Activated T-cell treated with anti-CD3 and anti-CD28 coated beads, Interleukin-2, amount 50 U/mL, for 4 hours (primary cell): ENCODE measurements at places on chromosomes 3 and 15.
A peak's percentile ranks its signal among the peaks of the same experiment; 100 is the strongest.

DNA sequence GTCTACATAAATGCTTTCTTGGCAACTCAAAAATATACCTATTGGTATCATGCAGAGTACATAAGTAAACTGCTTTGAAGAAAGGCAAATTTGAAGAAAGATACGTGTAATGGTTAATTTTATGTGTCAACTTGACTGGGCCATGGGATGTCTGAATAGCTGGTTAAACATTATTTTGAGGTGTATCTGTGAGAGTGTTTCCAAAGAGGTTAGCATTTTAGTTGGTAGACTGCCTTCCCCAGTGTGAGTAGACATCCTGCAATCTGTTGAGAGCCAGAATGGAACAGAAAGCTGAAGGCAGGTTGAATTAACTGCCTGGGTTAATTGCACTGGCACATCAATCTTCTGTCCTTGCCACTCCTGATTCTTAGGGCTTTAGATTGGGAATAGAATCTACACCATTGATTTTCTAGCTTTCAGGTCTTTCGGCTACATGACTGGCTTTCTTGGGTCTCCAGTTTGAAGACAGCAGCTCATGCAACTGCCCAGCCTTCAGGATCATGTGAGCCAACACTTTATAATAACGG lies 98.3 kb downstream of the CMSS1 start:
- no peak for DNase-seq

DNA sequence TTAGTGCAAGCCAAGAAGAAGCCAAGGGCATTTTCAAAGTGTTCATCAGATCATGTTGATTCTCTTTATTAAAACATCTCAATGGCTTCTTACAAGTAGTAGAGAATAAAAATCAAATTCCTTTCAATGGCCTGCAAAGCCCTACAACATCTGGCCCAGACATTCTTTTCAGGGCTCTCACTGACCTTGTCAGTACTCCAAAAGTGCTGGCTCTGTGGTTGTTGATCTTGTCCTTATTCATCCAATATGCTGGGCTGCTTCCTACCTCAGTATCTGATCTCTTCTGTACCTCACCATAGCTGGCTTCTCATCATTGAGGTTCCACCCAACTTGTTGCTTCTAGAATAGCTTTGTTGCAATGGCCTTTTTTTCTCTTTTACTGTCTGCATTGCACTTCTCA lies 74.0 kb upstream of the SAMMSON start:
- no peak for DNase-seq

DNA sequence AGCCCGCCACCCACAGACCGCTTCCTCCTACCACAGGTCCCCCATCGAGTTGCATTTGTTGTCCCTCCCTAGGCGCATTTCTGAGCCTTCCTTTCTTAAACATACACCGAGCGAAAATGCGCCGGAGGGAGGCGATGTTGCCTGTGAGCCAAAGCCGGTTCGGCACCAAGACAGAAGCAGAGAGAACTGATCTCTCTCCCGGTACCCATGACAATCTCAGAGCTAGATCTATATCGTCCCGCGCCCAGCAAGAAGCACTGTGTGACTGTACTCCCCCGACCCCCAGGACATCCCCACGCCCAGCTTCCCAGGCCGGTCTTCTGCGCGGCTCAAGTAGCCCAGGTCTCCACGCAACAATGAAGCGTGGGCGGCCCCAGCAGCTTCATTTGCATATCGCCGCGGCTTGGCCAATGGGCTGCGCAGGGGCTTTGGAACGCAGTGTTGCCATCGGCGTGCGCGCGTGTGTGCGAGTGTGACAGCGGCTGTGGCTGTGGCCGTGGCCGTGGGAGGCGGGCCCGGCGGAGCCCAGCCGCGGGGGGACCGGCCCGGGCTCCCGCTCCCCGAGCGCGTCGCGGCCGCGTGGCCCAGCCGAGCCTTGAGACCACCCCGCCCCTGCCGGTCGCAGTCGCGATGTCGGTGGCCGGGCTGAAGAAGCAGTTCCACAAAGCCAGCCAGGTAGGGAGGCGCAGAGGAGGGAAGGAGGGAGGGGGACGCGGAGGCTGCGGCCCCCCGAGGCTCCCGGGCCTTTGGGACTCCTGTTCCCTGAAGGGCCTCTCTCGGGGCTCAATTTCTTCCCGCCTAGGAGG lies at the start of gene SH3GL3:
SH3GL3 (plus strand) TSS at position 438 of the 806 bp plus-strand sequence; CDS start at position 631, 193 bp downstream.
- peak; percentile 10 for DNase-seq

DNA sequence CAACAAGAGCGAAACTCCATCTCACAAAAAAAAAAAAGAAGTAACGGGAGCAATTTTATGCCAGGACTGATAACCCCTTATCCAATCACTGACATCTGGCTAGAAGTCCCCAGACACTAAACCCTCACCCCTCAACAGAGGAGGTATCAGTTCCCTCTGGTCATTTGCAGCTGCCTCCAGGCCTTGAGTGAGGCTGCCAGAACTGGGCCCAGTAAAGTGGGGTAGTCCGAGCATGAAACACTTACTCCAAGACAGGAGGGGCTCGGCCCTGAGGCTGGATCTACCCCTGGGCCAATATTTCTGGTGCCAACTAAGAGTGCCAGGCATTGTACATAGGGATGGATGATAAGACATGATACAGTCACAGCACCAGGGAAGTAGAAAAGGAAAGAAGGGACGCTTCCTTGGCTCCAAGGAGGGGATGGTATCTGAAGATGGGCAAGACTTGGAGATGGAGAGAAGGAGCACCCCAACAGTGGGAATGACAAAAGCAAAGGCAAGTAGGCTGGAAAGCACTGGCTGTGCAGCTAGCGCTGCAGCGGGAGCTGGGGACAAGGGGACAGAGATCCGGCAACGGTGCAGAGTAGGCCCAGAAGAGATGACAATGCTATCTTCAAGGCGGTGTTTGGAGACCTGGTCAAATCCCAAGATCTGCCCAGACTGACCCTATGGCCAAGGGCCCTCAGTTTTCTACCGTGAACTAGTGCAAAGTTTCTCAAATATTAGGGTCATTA lies 2.2 kb downstream of the XXYLT1 start:
- no peak for DNase-seq

DNA sequence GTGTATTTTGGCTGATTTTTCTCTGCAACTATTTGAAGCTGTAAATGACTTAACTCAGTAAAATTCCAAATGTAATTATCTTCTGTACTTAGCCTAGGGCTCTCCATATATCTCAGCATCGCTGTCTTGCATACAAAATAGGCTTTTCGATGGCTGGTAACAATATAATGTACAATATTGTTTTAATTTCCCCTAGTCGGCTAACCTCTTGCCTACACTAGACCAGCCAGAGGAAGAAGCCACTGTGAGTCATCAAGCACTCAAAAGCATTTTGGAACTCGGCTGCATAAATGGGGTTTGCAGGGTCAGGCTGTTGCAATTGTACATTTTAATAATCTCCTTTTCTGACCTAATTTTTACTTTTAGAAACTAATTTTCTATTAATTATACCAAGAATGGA lies 583.8 kb downstream of the FOXP1 start:
- DNase-seq = no peak

DNA sequence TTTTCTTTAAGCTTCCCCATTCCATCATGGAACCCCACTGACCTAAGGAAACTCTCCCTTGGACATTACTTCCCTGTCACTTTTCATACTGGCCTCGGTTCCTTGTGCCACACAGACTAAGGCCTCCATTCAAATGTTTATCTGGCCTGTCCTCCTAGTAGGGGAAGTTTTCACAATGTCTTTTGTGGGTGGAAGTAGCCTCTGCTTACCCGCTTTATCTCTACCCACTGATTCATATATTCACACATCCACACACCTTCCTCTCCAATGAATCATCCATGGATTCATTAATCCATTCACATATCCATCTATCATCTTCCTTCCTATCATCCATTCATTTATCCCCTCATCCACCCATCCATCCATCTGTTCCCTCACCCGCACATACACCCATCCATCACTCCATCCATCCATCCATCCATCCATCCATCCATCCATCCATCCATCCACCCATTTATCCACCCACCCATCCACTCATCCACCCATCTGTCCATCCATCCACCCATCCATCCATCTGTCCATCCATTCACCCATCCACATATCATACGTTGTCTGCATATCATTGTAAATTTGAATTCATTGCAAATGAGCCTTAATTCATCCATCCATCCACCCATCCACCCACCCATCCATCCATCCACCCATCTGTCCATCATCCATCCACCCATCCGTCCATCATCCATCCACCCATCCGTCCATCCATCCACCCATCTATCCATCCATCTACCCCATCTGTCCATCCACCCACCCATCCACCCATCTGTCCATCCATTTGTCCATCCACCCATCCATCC lies 49.1 kb downstream of the IQSEC1 start:
- no peak for DNase-seq

DNA sequence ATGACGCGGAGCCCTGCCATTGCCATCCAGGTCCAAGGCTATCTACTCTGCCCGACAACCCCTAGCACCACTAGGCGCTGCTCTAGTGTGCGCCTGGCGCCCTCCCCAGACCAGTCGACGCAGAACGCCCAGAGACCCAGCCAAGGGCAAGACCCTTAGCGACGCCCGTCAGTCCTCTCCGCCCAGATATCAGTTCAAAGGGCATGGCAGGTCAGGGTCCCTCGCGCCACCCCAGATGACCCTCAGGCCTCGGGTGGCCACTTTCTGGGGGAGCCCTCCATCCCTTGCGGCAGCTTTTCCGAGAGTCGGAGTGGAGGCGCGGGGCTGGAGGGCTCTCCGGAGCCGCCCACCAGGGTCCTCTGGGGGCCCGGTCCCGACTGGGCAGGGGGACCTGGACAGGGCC lies 371 bp upstream of the CLSTN2 start:
- no peak for DNase-seq

DNA sequence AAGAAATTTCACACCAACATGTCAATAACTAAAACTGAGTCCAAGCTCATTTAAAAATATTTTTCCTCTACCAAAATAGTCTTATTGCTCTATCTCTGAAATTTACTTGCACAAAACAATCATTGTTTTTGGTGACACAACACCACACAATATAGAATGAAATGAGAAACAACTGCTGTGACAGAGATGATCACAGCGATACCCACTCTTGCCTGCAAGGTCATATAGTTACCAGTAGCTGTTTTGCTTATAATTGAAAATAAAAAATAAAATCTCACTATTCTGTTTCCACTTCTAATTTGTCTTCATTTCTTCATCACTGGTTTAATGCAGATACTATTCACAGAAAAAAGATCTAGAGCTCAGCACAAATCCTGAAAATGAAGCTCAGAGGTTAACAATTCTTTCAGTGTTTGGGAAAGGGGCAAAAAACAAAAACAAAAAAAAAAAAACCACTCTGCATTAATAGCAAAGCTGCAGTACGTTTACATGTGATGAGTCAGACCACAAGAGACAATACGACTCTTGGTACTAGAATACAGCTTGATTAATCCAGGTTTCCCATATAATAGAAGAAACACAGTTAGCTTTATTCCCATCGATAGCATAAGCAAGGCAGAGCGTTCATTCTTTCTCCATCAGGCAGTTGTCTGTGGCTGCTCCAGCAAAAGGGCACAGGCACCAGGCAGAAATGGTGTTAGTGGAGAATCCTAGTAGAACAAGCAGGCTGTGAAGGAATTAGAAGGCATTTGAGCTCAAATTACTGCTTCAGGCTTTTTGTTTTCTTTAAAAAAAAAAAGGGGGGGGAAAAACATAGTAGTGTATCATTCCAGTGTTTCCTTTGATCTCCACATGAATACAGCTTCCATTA lies 773 bp downstream of the ANKRD28 start:
- DNase-seq = no peak

DNA sequence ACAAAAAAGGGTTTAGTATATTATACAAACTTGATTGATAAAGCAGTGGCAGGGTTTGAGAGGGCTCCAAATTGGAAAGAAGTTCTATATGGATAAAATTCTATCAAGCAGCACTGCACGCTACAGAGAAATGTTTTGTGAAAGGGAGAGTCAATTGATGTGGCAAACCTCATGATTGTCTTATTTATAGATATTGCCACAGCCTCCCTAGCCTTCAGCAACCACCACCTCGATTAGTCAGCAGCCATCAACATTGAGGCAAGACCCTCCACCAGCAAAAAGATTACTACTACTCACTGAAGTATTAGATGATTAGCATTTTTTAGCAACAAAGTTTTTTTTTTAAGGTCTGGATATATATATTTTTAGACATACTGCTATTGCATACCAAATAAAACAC lies 296.7 kb downstream of the CHST2 start:
- no peak for DNase-seq

DNA sequence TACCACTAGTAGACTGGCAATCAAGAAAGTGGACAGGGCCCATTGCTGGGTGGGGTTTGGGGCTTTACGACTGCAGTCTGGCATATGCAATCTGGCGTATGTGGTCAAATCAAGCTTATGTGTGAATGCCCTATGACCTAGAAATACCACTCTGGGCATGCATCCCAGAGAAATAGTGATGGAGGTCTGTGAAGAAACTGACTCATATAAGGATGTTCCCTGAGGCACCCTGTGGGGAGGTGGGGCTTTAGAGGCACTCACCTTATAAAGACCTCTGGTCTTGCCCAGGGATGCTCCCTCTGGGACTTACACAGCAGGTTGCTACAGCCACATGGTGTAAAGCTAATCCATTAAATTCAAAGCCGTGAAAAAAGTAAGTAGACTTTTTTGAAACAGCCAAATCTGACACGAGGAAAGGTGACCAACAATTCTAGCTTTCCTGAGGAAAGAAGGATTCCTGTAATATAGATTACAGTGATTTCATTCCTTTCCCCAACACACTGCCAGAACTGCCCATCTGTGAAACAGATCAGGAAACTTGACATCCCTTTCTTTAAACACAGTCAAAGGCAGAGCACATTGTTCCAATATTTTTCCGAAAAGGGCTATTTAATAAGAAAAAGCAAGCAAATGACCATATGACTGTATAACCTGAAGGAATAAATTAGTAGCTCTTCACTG lies 13.6 kb downstream of the RARRES1 start:
- no peak for DNase-seq

DNA sequence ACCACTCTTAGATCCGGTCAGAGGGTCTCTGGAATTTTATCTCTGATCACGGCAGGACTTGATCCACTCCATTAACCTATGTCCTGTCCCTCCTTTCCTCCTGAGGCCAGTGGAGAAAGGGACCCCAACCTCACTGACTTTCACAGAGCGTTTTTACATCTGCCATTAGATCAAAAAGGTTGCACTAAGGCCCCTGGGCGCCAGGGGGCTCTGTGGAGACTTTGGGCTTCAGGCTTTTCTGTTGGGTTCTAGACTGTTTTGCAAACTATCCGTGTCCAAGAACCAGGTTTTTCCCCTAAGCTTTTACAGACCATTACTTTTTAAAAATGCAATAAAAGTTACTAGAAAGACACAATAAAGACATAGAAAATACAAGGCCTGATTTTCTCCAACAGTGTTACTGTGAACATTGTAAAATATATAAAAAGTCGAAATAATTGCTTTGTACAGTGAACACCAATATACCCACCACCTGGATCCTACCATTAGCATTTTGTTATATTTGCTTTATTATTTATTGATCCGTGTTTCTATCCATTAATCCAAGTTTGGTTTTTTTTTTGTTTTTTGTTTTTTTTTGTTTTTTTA lies 159.7 kb downstream of the POLR2M start:
- DNase-seq = peak; percentile 9

GRCh38 chr3:34258271-34258998 lies 460.0 kb downstream of the PDCD6IP start:
- DNase-seq = no peak

GRCh38 chr3:64798316-64798715 lies 110.5 kb upstream of the ADAMTS9 start:
- no peak for DNase-seq

GRCh38 chr3:124125315-124125714 lies 133.4 kb upstream of the ROPN1 start:
- DNase-seq = no peak

- peak; percentile 63 for DNase-seq
Observed at GRCh38 chr3:119294696-119295671, 801 bp downstream of the ARHGAP31 start.
